ENCODE measurements at places on chromosomes 2 and 18. TPM values are rescaled to one million over a fixed set of nuclear protein-coding genes. Genes with fewer than 3 reads are reported as not detected.

DNA sequence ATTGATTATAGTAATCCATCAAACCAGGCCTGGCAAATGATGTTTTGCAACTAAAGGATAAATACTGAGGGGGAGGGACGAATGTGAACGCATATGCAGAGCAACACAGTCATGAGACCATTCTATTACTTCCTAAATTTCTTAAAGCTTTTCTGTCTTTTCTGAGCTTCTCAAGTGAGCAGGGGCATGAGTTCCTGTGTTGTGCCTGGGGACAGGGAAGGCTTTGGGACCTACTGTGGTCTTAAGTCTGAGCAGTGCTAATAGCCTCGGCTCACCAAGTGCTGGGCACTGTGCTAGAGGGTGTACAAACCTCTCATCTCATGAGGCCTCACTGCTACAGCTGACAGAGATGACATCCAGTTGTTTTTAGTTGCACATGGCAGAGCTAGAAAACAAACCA, 182.4 kb downstream of the NEDD4L start:
- DNase-seq: no peak

GRCh38 chr2:184598316-184599053, at the start of gene ZNF804A:
ZNF804A (plus strand) TSS chr2:184598529; CDS start chr2:184598960, 431 bp downstream.
- no peak for DNase-seq

DNA sequence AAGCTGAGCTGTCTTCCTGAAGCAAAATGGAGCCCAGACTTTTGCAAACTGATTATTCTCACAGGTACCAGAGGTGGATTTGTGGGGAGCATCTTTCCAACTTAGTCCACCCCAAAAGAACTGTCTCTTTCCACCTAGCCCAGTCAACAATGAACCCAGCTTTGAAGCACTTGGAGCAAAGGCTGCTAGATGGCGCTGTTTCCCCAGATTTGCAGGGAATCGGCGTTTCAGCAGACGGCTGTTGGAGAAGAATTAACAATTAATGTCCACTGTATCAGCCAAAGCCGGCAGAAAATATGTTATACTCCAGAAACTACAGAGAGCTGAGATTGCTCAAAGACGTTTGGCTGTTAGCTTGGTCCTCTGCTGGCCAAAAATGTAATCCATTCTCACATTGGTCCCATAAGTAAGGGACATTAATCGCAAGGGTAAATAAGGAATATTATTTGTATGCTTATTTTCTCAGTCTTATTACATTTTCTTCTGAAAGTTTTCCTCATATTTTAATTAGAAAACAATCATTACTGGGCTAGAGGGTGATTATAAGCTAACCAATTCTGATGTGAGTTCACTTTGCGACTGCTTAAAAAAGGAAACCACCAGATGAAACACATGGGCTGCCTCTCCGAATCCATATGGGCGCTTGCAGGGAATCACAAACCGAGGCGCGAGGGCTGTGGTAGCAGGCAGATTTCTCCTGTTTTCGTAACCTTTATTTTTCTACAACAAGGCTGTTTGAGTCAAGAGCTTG, 423.8 kb upstream of the MEX3C start:
- DNase-seq: no peak

The SEH1L gene
- polyA plus RNA-seq: 35.5 TPM

GRCh38 chr2:133766164-133766832, 198.0 kb upstream of the NCKAP5 start:
- DNase-seq: no peak

DNA sequence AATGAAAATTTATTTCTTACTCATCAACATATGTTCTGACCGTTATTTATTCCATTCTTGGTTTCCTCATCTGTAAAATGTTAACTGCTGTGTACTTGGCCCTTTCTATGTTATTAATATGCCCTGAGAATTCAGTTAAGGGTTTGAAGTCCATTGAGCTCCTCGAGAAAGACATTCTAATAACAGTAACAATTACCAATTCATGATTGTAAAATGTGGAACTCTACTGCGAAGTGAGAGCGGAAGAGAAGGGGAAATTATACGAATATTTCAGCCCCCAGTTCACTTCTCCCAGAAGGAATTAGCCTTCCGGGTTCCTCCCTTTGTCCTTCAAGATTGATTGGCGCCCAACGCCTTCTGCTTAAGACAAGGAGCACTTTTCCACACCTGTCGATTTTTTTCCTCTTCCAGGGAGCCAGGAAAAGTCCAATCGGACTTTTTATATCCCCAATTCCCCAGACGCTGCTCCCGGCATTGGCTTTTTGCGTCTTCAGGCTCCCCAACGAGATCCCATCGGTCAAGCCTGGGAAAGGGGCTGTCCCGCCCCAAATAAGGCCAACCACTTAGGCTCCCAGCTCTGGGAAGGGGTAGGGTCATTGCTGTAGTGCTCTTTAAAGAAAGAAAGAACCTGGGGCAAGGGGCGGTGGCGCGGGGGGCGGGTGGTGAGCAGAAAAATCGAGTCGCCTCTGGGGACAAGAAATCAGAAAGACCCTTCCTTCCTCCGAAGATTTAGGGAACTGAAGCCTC, 1.6 kb downstream of the DSC2 start:
- no peak for DNase-seq

GRCh38 chr2:79591281-79591680, 78.4 kb downstream of the CTNNA2 start:
- DNase-seq: no peak

The UGT1A5 gene
- not detected for polyA plus RNA-seq

DNA sequence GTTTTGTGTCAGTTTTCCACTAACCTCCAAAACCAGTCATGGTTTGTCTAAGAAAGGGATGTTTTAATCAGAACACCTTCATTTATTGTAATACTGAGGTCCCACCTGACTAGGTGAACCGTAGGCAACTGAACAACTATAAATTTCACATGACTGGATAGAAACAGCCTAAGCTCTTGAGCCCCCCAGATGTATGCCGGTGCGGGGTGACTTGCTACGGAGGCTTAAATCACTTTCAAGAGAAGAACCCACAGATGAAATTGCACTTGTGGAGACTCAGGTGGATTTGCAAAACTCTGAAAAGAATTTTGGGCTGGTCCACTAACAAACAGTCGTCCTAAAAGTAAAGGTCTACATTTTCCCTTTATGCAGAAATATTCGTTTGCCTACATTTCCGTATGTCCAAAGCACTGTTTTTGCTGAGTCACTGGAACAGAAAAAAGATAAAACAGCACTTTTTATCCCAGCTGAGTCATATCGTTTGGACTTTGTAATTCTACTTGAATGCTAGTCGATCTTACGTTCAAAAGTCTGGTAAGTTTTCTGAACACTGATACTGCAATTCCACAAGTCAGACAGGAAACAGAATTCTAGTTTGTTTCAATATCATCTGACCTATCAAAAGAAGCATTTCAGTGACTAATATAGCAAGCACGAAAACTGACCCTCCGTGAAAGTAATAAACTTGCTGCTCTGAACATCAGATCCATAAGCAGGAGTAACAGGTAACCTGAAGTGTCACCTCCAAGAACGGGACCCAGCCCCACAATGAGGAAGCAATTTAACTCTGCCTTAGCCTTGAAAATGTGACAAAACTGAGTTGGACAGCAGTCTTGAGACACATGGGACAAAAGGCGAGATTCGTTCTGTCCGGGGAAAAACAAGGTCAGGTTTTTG, 18.1 kb downstream of the ZNF516 start:
- DNase-seq: no peak

DNA sequence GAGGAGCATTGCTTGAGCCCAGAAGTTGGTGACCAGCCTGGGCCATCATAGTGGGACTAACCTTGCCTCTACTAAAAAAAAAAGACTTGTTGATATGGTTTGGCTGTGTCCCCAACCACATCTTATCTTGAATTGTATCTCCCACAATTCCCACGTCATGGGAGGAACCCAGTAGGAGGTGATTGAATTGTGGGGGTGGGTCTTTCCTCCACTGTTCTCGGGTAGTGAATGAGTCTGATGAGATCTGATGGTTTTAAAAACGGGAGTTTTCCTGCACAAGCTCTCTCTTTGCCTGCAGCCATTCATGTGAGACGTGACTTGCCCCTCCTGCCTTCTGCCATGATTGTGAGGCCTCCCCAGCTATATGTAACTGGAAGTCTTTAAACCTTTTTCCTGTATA, 47.0 kb downstream of the PROC start:
- no peak for DNase-seq

DNA sequence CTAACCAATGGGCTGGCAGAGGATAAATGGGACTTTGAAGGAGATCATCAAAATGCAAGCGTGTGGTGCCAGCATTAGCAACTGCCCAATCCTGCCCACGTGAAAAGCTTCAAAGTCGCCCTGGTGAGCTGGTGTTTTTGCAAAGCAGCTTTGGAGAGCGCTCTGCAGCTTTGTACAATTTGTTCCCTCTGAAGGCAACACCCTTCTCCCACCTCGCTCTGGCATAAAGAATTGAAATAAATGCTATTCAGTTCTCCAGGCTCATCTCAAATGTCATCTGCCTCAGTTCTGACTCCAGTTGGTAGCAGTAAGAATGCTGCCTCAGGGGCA, 3.5 kb downstream of the COPS9 start:
- no peak for DNase-seq

DNA sequence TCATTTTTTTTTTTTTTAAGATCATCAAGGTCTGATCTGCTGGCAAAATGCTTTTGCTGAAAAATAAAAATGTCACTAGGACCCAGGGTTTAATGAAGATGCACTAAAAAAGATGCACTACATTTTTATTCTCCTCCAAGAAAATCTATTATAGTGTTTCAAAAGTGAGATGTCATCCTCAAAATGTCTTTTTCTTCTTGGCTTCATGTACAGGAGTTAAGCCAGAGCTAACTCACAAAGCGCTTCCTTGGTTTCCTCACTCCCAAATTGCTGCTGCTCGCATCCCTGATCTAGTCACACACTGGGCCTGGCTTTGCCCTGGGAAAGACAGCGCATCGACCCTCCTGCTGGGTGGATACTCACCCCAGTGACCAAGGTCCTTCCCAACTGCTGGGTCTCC, 113.4 kb upstream of the CCDC68 start:
- DNase-seq: no peak

GRCh38 chr2:196174404-196174803, 3.0 kb upstream of the STK17B start:
- no peak for DNase-seq

The ADRA2B gene
- polyA plus RNA-seq: not detected

DNA sequence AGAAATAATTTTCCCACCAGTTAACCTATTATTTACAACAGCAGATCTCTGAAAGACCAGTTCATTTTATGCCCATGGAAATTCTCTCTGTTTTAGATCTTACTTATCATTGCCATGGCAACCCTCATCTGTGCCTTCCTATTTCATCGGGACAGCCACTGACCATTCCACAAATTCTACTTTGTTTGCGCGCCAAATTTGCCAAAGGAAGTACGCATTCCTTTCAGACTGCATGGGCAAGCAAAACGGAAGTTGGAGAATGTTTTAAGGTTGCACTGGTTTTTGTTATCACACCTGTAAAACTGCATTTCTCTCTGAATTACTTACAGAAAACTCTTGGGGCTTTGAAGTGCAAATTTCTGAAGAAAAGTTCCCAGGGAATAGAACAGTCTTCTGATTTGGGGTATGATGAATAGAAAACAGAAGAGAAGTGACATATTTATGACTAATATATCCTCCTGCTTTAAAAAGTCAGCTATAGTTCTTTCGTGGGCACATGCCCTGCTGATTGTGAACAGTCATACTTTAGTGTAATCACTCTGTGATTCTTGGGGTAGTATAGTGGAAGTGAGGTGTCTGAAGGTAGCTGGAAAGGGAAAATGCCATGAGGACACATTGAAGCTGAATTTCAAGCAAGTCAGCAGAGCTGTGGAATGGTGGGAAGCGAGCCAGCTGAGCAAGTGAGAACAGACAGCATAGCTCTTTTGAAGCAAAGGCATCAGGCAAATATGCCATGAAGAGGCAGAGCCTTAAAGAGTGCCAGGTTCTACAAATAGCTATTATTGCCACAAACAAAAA, 20.9 kb downstream of the NETO1 start:
- no peak for DNase-seq

DNA sequence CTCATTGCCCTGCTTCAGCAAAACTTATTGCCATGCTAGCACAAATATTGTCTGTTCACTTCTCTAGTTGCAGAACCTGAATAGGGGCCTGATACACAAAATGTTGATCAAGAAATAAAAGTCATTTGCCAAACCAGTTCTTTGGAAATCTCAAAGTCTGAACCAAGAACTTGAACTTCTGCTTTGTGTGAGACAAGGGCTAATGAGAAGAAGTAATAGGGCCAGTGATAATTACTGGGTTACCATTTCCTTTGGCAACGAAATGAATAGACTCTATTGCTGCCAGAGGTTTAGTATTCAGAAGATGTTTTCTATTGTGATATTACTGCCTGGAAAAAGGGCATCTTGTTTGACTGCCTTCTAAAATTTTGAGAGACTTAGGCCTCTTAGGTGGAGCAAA, 35.0 kb downstream of the TMEFF2 start:
- DNase-seq: no peak

- DNase-seq: no peak
Measured at GRCh38 chr2:32227492-32227891, 37.2 kb downstream of the NLRC4 start.

DNA sequence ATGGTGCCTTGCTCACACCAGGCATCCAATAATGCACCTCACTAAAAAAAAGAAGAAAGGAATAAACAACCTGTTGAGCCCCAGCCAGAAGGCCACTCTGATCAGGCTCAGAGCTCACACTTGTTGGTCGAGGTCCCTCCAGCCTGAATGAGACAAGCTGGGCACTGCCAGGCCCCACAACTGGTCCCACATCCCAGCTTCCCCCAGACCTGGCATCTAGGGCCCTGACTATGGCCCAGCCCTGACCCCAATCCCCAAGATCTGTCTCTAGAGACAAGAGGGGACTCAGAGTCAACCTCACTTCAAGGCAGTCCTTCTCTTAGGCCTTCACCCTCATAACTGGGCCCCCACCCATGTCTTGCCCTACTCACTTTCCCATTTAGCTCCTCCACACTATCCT, 22.4 kb downstream of the TEX51 start:
- DNase-seq: no peak
